ENCODE measurements at places on chromosomes 1 and 21. TPM values are rescaled to one million over a fixed set of nuclear protein-coding genes. Genes with fewer than 3 reads are reported as not detected.
A peak's percentile ranks its signal among the peaks of the same experiment; 100 is the strongest.

The SELP gene
- 11.2 TPM for total RNA-seq

The OR10J4 gene
- not detected for total RNA-seq

- H3K27me3 ChIP-seq: no peaks in the 10 kb centered on the region
- DNase-seq: no peak
- peaks cover 3% of the 10 kb centered on the region for H3K4me1 ChIP-seq
- no peaks in the 10 kb centered on the region for H3K36me3 ChIP-seq
- H3K4me3 ChIP-seq: no peak overlapping the region
Observed at GRCh38 chr1:51570063-51570710, 46.7 kb upstream of the OSBPL9 start.

DNA sequence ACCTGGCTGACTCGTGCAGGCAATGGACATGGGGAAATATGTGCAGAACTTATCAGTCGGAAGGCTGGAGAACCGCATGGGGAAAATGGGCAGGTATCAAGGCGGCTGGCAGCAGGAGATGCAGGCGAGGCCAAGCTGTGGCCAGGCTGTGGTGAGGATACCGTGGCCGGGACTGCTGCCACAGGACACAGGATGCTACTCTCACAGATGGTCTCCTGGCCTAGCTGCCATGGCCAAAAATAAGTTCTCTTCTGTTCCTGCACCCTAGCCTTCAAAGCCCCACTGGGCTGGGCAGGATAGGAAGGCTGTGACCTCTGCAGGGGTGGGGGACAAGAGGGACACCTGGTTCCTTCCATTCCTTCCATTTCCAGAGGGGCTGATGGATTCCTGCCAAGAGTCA is 26.4 kb downstream of the TEX35 start:
- H3K4me1 ChIP-seq: no peaks in the 10 kb centered on the region
- no peaks in the 10 kb centered on the region for H3K27me3 ChIP-seq
- no peak overlapping the region for H3K27ac ChIP-seq
- H3K4me3 ChIP-seq: no peak overlapping the region

The MAEL gene
- total RNA-seq: not detected

The NPHP4 gene
- 15.7 TPM for total RNA-seq

- no peaks in the 10 kb centered on the region for H3K36me3 ChIP-seq
- no peak overlapping the region for H3K27ac ChIP-seq
- peaks cover 11% of the 10 kb centered on the region for H3K27me3 ChIP-seq
- no peaks in the 10 kb centered on the region for H3K4me1 ChIP-seq
- no peak for DNase-seq
Observed at GRCh38 chr1:43149889-43150288, 22.2 kb downstream of the EBNA1BP2 start.

DNA sequence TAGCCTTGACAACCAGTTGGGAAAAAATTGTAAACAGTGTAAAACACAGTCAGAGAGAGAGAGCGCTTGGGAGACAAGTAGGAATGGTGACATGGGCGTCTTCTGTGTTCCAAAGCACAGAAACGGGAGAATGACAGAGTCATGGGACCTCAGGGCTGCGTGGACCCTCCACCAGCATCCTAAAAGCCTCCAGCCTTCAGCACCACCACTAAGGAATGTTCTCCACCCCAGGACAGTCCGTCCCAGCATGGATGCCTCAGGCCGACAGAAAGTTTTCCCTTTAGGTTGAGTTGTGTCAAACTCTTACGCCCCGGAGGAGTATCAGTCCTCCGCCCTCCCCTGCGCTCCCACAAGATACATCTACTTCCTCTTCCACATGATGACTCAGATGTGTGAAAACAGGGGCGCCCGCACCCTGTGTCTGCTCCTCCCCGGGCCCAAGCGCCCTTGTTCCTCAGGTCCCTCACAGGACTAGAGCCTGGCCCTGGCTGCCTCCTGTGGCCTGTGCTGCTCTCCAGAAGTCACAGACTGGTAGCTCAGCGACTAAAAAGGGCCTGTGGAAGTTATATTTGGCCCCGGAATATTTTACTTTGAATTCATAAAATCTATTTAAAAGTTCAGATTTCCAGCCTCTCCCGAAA is 63.9 kb upstream of the EFHD2 start:
- H3K36me3 ChIP-seq: no peaks in the 10 kb centered on the region
- H3K4me1 ChIP-seq: no peaks in the 10 kb centered on the region
- DNase-seq: no peak
- no peak overlapping the region for H3K4me3 ChIP-seq

DNA sequence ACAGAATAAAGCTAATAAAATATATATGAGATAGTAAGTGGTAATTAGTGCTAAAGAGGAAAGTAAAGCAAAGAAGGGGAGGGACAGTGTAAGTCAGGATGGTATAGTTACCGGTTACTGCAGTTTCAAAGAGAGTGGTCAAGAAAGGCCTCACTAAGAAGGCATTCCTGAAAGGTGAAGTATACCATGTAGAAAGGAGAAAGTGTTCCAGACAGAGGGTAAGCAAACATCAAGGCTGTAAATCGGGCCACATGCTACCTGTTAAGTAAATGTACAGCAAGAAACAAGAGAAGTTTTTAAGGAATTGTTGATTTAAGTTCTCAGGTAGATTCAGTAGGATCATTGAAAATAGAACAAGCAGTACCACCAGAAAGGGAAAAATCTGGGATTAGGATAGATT is 9.7 kb downstream of the DESI2 start:
- H3K4me3 ChIP-seq: no peak overlapping the region
- H3K27ac ChIP-seq: no peak overlapping the region
- no peak for DNase-seq
- no peaks in the 10 kb centered on the region for H3K27me3 ChIP-seq
- H3K36me3 ChIP-seq: peaks cover 4% of the 10 kb centered on the region
- H3K4me1 ChIP-seq: peaks cover 7% of the 10 kb centered on the region

GRCh38 chr1:206715120-206715519 is 30.4 kb downstream of the MAPKAPK2 start:
- no peak overlapping the region for H3K4me3 ChIP-seq
- no peak for DNase-seq
- H3K4me1 ChIP-seq: peaks cover 61% of the 10 kb centered on the region
- peak overlapping the region; percentile 33 for H3K27ac ChIP-seq

DNA sequence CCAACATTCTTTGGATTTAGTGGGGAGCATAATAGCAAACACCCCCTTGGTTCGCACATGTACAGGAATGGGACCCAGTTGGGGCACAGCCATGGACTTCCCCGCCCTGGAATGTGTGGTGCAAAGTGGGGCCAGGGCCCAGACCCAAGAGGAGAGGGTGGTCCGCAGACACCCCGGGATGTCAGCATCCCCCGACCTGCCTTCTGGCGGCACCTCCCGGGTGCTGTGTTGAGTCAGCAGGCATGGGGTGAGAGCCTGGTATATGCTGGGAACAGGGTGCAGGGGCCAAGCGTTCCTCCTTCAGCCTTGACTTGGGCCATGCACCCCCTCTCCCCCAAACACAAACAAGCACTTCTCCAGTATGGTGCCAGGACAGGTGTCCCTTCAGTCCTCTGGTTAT is 21.8 kb downstream of the UQCRHL start:
- DNase-seq: no peak
- no peak overlapping the region for H3K27ac ChIP-seq
- no peak overlapping the region for H3K4me3 ChIP-seq
- peaks cover 14% of the 10 kb centered on the region for H3K4me1 ChIP-seq

The IQGAP3 gene
- total RNA-seq: 3.4 TPM

DNA sequence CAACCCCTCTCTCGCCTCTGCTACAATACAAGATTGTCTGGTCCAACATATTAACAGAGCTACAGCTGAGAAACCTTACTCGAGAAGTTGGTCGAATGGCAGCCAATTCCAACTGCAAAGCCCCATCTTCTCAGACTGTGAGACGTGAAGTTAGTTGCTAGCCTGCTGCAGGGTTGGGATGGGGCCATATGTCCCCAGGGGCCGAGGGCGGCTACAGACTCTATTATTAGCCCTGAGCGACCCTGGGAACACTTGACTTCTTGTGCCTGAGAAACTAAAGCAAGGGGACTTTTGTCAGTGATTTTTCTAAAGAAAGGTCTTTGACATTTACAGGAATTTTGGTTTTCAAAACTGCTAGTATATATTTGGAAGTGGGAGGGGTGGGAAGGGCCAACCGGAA is 13.7 kb downstream of the NCF2 start:
- peaks cover 4% of the 10 kb centered on the region for H3K4me1 ChIP-seq
- H3K36me3 ChIP-seq: no peaks in the 10 kb centered on the region
- H3K27me3 ChIP-seq: no peaks in the 10 kb centered on the region
- no peak overlapping the region for H3K27ac ChIP-seq
- no peak overlapping the region for H3K4me3 ChIP-seq

The KIF17 gene
- total RNA-seq: 6.3 TPM

GRCh38 chr1:230940848-230941247 is 37.8 kb downstream of the TTC13 start:
- DNase-seq: no peak
- no peak overlapping the region for H3K4me3 ChIP-seq
- no peaks in the 10 kb centered on the region for H3K4me1 ChIP-seq
- no peaks in the 10 kb centered on the region for H3K27me3 ChIP-seq

DNA sequence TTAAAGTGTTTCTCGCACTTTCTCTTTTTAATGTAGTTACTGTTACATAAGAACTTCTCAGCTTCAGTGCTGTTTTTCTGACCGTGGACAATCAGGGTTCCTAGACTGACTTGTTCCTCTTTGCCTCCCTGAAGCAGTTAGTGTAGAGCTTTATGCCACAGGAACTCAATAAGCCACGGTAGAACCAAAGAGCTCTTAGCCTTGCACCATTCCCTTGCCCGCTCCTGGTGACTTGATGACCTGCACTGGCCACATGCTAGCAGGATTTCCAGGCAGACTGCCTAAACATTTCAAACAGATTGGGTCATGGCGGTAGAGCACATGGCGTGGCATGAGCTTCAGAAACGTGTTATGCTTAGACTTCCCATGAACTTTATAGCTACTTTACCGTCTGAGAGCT is 18.8 kb upstream of the FASLG start:
- H3K4me1 ChIP-seq: peaks cover 8% of the 10 kb centered on the region
- no peaks in the 10 kb centered on the region for H3K27me3 ChIP-seq
- no peak overlapping the region for H3K27ac ChIP-seq
- DNase-seq: no peak
- H3K4me3 ChIP-seq: no peak overlapping the region

The TBX19 gene
- 3.6 TPM for total RNA-seq

All from lung (tissue), 17 donors.